ENCODE measurements at places on chromosomes 16 and 17.
A peak's percentile ranks its signal among the peaks of the same experiment; 100 is the strongest.

- DNase-seq, result no peak
These were observed 156.9 kb upstream of the CACNG5 start for GRCh38 chr17:66678061-66678460.

GRCh38 chr17:58083491-58084316 lies 485 bp downstream of the DYNLL2 start:
- DNase-seq, result no peak

DNA sequence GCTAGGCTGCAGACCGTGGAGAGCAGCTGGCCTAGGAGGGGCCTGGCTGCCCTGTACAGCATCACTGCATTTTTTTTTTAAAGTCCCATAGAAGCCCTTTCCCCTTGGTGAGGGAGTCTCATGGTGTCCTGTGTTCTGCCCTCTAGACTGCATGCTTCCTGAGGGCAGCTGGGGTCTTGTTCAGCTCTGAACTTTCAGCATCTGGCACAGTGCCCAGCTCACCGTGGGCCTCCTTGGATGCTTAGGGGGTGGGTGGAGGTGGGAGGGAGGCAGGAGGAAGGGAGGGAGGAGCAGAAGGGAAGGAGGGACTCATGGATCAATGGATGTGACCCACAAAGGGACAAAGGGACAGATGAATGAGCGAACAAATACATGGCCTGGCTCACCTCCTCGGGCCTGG lies 63.4 kb upstream of the TMEM97 start:
- no peak for DNase-seq

GRCh38 chr17:41522301-41523224 lies 3.9 kb upstream of the KRT15 start:
- no peak for DNase-seq

DNA sequence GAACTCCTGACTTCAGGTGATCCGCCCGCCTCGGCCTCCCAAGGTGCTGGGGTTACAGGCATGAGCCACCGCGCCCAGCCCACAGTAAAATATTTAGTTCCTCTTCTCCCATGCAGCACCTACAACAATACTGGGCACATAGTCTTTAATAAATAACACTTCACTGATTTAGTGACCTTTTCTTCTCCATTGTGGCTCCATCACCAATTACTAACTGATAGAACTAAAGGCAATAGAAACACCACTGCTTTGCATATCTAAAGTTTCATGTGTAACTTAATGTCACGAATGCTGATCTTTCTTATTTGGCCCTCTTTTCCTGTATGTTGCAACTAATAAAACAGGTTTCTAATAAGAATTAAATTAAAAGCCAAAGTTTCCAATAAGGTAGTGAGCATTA lies 38.9 kb downstream of the TRIM37 start:
- DNase-seq, result no peak

GRCh38 chr17:55612691-55613141 lies 101.5 kb upstream of the SMIM36 start:
- DNase-seq, result no peak

DNA sequence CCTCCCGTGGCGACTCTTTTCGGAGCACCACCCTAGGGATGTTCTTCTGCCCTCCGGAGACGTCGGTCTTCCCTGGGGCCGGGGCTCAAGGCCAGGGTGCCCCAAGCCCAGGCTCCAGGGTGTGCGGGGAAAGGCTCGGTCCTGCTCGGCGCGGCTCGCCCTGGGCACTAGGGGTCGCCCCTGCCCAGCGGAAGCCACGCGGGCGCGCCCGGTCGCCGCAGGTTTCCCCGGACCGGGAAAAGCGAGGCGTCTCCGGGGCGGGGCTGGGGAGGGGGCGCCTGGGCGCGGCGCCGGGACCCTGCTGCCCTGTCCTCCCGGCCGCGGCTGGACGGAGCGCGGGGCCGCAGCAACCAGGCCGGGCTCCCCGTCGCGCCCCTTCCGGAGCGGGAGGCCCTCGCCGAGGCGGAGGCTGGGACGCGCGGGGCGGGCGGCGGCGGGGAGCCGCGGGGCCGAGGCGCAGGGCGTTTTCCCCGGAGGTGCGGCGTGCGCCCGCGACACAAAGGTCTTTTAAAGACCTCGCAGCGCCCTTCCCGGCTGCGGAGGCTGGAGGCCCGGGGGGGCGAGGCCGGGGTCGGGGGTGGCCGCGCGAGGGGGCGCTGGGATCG lies 76.4 kb downstream of the MRC2 start:
- peak; percentile 29 for DNase-seq

- no peak for DNase-seq
These were observed 245.9 kb upstream of the HSBP1 start for GRCh38 chr16:83561876-83562275.

DNA sequence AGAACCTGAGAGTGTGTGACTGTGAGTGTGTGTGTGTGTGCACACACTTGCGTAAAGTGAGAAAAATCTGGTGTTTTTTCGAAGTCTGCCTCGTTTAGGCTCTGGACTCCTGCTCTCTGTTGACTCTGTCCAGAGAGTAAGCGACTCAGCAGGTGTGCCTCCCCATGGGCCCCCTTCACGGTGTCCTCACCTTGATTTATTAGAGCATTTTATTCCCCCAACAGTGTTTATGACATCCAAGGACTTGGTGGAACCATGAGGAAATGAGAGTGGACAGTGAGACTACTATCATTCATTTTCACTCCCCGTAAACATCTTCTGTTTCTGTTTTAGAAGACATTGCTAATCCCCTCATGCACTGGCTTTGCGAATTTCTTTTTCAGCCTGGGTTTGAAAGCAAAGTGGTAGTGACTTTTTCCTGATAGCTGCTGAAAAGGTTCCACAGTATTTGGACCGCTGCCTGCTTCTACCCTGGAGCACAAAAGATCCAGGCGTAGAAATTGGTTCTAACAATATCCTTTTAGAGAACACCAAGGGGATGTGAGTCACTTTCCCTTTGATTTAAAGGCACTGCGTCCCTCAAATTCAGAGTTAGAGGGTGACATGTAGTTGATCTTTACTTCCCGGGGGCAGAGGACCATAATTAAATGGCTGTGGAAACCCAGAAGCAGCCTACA lies 218.2 kb downstream of the WWOX start:
- no peak for DNase-seq

DNA sequence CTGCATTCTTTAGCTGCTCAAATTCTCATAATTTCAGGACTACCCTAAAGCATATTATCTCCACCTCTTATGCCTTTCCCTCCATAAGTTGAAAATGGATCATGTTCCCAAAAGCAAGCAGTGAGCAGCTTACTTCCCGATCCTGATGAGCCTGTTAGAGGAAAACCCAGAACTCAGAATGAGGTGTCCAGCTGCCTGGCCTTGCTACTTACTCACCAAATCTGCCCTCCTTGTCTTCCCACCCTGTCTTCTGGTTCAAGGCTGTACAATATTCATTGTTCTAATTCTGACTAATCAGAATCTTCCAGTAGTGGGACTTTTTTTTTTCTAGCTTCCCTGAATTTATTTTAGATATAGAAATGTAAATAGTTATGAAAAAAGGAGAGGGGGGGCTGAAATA lies 10.8 kb downstream of the LYRM1 start:
- DNase-seq, result no peak

GRCh38 chr16:61993108-61993507 lies 43.1 kb downstream of the CDH8 start:
- no peak for DNase-seq

GRCh38 chr17:45377401-45377800 lies 55.3 kb downstream of the ARHGAP27 start:
- DNase-seq, result no peak

DNA sequence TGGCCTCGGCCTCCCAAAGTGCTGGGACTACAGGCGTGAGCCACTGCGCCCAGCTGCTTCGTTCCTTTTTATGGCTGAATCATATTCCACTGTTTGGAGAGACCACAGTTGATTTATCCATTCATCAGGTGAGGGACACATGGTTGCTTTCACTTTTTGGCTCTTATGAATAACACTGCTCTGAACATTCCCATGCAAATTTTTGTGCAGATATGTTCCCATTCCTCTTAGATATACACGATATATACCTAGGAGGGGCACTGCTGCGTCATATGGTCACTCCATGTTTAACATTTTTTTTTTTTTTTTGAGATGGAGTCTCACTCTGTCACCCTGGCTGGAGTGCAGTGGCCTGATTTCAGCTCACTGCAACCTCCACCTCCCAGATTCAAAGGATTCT lies 13.9 kb upstream of the GLIS2 start:
- DNase-seq, result no peak

- no peak for DNase-seq
These were observed 99.3 kb upstream of the SOX9 start for GRCh38 chr17:72021417-72022041.

- DNase-seq, result no peak
These were observed 61.9 kb downstream of the WWP2 start for GRCh38 chr16:69823831-69824563.

DNA sequence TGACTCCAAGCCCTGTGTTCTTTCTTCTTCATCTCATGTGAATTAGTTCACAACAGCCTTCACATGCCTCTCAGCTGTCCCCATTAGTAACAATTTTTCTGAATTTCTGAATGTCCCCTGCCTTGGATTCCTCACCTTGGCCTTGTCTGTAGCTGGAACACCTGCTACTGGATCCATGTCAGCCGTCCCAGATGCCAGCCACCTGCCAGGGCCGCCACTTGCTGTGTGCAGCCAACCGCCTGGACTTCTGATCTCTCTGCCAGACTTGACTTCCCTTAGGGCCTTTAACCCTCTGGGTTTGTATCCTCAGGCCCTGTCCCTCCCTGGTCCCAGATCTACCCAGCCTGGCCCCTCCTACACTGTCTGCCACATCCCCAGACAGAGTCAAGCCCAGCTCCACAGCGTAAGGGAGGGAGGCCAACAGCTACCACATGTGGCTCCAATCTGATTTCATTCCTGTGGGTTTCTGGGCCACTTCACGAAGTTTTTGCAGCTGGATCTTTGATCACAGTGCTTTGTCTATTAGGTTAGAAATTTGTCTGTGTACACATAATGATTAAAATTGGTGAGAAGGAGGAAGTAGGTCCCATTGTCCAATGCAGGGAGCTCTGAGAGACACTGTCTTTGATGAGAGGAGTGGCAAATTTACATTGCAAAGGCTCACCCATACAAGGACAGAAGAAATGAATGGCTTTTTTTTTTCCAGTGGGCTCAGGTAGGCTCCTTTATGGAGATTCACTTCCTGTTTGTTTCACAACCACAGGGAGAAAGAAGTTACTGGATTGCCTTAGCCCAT lies 15.3 kb downstream of the MPP2 start:
- DNase-seq, result peak; percentile 33
